ENCODE measurements at places on chromosomes 4 and X.

DNA sequence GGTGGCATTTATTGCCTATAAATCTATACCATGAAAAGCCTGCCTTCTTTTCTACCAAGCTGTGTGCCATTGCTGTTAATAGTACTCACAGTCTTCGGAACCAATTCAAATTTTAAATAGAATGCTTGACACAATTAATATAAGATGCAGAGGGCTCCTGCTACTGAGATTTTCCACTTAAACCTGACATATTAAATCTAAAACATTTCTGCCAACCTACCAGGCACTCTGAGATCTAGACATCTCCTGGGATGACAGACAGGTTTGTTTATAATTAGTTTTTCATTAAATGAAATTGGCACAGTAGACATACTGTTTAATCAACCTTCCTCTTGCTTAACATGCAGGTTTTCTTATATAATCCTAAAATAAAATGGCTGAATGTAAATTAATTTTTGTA is 117.3 kb upstream of the CBR4 start:
- no peak for DNase-seq

- DNase-seq = no peak
Measured at GRCh38 chr4:68683034-68683433, 12.6 kb upstream of the UGT2B15 start.

GRCh38 chr4:69781458-69782418 is 21.3 kb upstream of the SULT1B1 start:
- DNase-seq = no peak

DNA sequence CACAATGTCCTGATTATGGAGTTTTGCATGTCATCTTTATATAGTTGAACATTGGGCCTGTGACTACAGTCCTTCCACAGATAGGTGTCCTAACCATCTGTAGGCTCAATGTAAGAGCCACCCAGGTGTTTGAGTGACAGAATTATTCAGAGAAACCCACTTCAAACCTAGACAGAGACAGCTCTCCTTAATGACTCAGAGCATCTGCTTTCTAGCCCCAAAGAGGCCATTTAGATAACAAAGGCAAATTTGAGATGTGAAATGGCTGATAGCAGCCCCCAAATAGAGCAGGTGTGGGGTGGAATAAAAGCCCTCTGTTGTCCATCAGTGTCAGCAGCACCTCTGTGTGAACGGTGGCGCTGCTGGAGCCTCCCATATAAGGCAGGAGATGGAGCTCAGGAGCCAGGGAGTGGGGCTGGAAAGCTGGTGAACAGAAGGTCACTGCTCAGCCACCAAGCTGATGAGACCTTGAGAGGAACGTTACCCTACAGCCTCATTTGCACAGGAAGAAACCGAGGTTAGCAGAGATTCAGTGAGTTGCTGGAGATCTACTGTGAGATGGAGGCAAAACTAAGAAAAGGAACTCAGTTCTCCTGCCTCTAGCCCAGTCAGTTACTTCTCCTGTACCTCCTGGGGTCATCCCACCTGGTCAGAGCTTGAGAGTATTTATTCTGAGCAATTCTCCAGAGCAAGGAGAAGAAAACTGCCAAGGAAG is 153.3 kb upstream of the LNX1 start:
- DNase-seq = no peak

DNA sequence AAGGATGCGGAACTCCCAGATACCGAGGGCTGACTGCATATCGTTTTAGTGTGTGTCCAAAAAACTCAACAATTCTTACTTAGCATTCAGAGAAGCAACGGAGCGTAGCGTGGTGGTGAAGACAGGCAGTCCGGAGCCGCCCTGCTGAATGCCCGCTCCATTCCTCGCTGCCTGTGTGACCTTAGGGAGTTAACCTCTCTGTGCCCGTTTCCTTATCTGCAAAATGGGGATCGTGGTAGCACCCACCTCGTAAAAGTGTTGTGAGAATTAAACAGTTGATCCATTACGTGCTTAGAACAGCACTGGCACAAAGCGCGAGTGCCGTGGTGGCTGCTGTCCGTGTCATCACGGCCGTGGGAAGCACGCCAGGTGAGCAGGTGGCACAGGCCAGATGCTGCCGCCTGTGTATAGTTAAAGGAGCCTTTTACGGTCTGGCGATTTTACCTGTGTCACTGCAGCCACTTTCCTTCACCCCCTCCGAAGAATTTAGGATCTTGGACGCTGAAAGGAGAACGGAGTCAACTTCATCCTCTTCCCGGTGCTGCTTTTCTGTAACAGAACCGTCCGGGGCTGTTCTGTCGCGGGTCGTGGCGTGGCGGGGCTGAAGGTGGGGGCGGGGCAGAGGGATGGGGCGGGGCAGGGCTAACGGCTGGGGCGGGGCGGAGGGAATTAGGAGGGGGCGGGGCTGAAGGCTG is 885 bp downstream of the CCDC110 start:
- peak; percentile 59 for DNase-seq

GRCh38 chr4:36292556-36293188 is 11.3 kb downstream of the DTHD1 start:
- DNase-seq = no peak

GRCh38 chr4:25030277-25031076 is at the start of gene LGI2:
LGI2 (minus strand) TSS chr4:25030946; CDS start chr4:25030693, 253 bp downstream.
- DNase-seq = no peak

GRCh38 chr4:76377911-76378310 is 43.0 kb downstream of the CCDC158 start:
- DNase-seq = no peak

GRCh38 chrX:69237236-69237635 is 72.0 kb upstream of the PJA1 start:
- DNase-seq = no peak

GRCh38 chr4:174423257-174423944 is 98.9 kb downstream of the HPGD start:
- DNase-seq = peak; percentile 77

- DNase-seq = no peak
Measured at GRCh38 chr4:36283912-36284465, 2.6 kb downstream of the DTHD1 start.

DNA sequence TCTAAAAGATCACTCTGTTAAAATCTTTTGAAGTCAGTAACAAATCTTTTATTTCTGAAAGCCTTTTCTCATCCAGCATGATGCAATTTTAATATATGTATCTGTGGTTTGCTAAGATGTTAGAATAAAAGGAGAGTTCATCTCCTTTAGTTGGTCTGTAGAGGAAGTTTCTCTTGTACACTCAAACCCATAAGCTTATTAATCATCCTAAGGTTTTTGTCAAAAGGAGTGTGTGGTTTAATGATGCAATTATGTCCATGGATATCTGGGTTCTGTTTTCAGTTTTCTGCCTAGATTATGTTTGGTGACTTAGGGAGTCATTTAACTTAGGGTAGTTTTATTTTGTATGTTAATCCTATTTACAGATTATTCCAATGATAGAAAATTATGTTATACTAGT is 52.1 kb upstream of the NDST4 start:
- no peak for DNase-seq

GRCh38 chr4:146049802-146050201 is 111.2 kb upstream of the ZNF827 start:
- no peak for DNase-seq

DNA sequence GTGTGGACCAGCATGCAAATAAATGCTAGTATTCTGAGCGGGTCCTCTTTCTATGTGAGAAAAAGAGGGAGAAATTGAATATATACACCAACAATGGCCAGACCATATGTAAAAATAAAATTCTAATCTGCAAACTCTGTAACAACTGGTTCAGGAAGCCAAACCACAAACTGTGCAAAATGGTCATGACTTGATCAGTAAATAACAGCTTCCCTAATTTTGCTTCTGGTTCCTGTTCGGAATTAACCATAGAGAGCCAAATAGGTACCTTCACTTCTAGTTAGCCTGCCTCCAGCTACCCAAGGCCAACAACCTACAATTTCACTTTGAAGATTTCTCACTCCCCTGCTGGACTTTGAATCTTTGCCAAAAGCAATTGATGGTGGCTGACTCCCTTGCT is 1313.2 kb downstream of the ADGRL3 start:
- DNase-seq = no peak

GRCh38 chr4:145487631-145488030 is 6.0 kb downstream of the SMAD1 start:
- DNase-seq = no peak

GRCh38 chrX:107894038-107894437 is 68.4 kb downstream of the MID2 start:
- peak; percentile 30 for DNase-seq

DNA sequence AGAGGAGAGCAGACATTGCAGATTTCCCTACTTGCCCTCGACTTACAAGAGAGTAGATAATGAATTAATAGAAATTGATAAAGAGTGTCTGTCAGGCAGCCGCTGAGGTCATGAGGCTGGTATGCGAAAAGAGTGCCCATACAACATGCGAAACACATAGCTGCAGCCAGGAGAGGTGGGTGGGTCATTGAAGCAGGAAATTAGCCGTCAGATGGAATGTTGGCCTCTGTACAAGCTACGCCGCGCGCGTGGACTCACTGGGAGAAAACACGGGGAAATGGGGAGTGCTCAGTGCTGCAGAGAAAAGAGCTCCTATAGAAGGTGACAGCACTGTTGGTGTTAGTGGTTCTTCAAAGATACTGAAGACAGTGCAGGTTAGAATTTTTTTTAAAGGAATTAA is 125.1 kb downstream of the RAPGEF2 start:
- no peak for DNase-seq

GRCh38 chr4:113446019-113446418 is 315.5 kb downstream of the CAMK2D start:
- DNase-seq = peak; percentile 35

DNA sequence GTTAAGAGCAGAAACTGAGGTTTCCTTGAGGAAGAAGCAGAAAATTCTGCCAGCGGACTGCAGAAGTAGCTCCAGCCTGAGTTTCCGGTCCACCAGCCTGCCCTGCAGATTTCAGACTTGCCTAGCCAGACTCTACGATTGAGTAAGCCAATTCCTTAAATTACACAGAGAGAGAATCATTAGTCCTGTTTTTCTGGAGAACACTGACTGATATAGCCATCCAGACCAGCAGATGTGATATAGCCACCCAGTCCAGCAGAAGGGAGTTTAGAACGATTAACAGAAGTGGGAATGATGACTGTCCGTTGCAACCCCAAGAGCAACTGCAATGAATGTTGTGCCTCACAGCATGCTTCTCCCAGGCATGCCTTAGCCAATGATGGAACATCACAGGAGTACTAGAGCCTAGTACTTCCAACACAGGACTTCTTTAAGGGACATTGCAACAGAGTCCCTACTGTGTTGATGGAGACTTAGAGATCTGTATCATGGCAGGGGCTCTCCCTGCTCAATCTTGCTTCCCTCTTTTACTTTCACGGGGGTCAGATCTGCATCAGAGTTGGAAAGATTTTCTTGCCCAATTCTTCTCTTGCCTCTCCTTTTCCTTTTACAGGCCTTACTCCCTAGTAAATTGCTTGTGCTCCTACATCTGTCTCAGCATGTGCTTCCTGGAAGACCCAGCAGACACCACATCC is 264.6 kb upstream of the CLNK start:
- no peak for DNase-seq

DNA sequence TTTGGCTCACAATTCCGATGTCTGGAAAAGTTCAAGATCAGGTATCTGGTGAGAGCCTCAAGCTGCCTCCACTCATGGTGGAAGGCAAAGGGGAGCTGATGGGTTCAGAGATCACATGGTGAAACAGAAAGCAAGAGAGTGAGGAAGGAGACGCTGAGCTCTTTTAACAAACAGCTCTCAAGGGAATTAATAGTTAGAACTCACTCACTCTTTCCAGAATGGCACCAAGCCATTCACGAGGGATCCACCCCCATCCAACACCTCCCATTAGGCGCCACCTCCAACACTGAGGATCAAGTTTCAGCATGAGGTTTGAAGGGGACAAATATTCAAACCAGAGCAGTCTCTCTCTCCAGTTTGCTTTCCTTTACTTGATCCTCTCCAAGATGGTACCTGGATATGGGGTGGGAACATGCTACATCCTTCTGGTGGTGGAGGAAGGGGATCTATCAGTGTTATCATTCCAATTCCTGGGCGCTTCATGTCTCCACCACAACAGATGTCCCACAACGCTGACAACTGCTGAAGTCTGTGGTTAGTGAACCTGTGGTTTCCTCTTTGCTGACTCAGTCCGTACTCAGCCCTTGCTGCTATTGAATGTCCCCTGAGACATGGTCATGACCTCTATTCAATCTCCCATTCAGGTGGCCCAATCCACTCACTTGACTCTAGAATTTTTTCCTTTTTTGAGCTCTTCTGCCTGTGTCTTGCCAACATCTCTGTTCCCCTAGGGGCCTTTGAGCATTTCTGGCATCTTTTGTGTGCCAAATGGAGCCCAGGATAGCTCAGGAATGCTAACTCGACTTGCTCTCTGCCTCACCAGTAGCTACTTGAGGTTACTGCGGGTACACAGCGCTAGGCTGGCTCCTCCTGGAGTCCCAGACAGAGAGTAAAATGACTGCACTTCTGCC is 395.2 kb downstream of the MID1IP1 start:
- DNase-seq = peak; percentile 72

DNA sequence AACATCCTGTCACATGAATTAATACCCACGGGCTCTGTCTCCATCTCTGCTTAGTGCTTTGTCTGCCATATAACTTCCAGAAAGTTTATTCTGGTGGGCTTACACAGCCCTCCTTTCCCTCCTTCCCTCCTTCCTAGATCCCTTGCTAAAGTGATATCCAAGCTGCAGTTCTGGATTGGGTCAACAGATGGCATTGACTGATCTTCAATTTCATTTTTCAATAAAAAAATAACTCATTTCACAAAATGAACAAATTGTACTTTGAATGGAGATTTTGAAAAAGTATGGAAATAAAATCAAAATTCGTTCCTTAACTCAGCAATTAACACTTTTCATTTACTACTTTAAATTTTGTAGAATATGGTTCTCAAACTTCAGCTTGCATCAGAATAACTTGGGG is 94.9 kb downstream of the NXF2 start:
- DNase-seq = no peak

DNA sequence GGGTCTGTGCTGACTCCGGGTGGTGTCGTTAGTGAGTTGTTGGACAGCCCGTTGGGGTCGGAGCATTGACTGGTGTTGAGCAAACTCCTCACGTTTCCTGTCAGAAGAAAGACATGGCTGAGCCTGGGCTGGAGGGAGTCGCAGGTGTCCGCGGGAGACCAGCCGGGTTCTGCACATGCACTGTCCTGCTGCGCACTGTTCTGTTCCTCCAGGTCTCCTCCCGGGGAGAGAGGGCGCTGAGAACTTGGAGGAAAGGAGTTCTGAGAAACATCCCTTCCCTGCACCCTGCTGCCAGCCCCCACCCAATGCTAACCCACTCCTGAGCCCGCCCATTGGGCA is 1.1 kb downstream of the ZNF141 start:
- DNase-seq = no peak

All from Caki2 (cell line).